ENCODE measurements at places on chromosomes 1 and 21. TPM values are rescaled to one million over a fixed set of nuclear protein-coding genes. Genes with fewer than 3 reads are reported as not detected.

- H3K27me3 ChIP-seq, result no peaks in the 10 kb centered on the region
- no peak overlapping the region for H3K4me3 ChIP-seq
- no peaks in the 10 kb centered on the region for H3K36me3 ChIP-seq
- no peaks in the 10 kb centered on the region for H3K4me1 ChIP-seq
- DNase-seq, result peak; percentile 33
Observed at GRCh38 chr21:40404396-40404800, 442.6 kb downstream of the DSCAM start.

GRCh38 chr1:154062309-154062708 is 71.7 kb downstream of the RPS27 start:
- H3K36me3 ChIP-seq, result no peaks in the 10 kb centered on the region
- no peak overlapping the region for H3K27ac ChIP-seq
- no peaks in the 10 kb centered on the region for H3K4me1 ChIP-seq
- no peak for DNase-seq
- peaks cover 2% of the 10 kb centered on the region for H3K27me3 ChIP-seq

The VHLL gene
- not detected for polyA plus RNA-seq

GRCh38 chr1:233304489-233305102 is 9.1 kb upstream of the PCNX2 start:
- H3K27me3 ChIP-seq, result no peaks in the 10 kb centered on the region
- H3K27ac ChIP-seq, result no peak overlapping the region
- no peak overlapping the region for H3K4me3 ChIP-seq
- no peaks in the 10 kb centered on the region for H3K36me3 ChIP-seq

The DNM3 gene
- polyA plus RNA-seq, result 0.99 TPM

DNA sequence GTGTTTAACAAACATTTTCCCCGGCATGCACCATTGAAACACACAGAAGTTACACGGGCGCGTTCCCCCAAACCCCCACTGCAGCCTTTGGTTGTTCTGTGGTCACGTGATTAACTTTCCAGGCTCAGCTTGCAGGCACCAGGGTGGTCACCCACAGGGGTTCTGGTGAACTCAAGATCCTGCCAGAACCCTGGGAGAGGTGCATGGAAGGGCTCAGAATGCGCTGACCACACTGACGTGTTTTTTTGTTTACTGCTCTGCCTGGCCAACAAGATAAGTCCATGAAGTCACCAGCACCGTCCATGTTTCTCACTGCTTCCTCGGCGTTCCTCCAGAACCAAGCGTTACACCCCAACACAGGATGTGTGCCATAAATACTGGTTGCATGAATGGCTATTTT is 229.5 kb upstream of the VAMP3 start:
- H3K27ac ChIP-seq, result no peak overlapping the region
- no peak for DNase-seq
- H3K4me3 ChIP-seq, result no peak overlapping the region
- H3K27me3 ChIP-seq, result no peaks in the 10 kb centered on the region
- H3K36me3 ChIP-seq, result no peaks in the 10 kb centered on the region
- no peaks in the 10 kb centered on the region for H3K4me1 ChIP-seq

- H3K36me3 ChIP-seq, result no peaks in the 10 kb centered on the region
- H3K4me3 ChIP-seq, result no peak overlapping the region
- H3K4me1 ChIP-seq, result no peaks in the 10 kb centered on the region
- H3K27ac ChIP-seq, result no peak overlapping the region
Observed at GRCh38 chr1:191575746-191576145, 582.5 kb upstream of the RGS18 start.

GRCh38 chr1:150256554-150257341 is 826 bp upstream of the CA14 start:
- H3K4me3 ChIP-seq, result no peak overlapping the region
- no peaks in the 10 kb centered on the region for H3K27me3 ChIP-seq
- no peak for DNase-seq
- H3K27ac ChIP-seq, result no peak overlapping the region
- H3K36me3 ChIP-seq, result no peaks in the 10 kb centered on the region

- H3K27me3 ChIP-seq, result no peaks in the 10 kb centered on the region
- DNase-seq, result no peak
- peaks cover 28% of the 10 kb centered on the region for H3K4me1 ChIP-seq
- H3K27ac ChIP-seq, result no peak overlapping the region
- H3K36me3 ChIP-seq, result no peaks in the 10 kb centered on the region
Observed at GRCh38 chr1:203323587-203323986, 18.3 kb downstream of the BTG2 start.

DNA sequence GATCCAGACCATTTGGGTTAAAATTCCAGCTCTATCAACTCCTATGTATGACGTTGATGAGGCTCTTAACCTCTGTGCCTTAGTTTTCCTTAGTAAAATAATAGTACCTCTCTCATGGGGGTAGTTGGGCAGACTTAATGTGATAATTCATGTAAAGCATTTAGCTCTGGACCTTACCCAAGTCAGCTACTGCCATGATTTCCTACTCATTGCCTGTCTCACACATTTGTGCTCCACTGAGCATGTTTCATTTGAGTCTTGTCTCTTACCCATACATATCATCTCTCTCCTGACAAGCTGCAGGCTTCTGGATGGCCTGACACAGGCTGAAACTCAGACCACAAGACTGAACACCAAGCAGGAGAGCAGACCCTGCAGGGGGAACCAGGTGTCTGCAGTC is 77.7 kb upstream of the ZBTB40 start:
- no peaks in the 10 kb centered on the region for H3K4me1 ChIP-seq
- H3K27ac ChIP-seq, result no peak overlapping the region
- DNase-seq, result no peak
- no peak overlapping the region for H3K4me3 ChIP-seq
- no peaks in the 10 kb centered on the region for H3K36me3 ChIP-seq
- no peaks in the 10 kb centered on the region for H3K27me3 ChIP-seq

GRCh38 chr1:21258331-21259134 is 31.7 kb downstream of the ECE1 start:
- DNase-seq, result no peak
- peaks cover 86% of the 10 kb centered on the region for H3K36me3 ChIP-seq
- H3K4me3 ChIP-seq, result no peak overlapping the region
- H3K27ac ChIP-seq, result no peak overlapping the region

GRCh38 chr1:14304381-14304865 is 294.1 kb upstream of the KAZN start:
- H3K27ac ChIP-seq, result no peak overlapping the region
- DNase-seq, result no peak
- no peaks in the 10 kb centered on the region for H3K36me3 ChIP-seq
- H3K27me3 ChIP-seq, result no peaks in the 10 kb centered on the region

DNA sequence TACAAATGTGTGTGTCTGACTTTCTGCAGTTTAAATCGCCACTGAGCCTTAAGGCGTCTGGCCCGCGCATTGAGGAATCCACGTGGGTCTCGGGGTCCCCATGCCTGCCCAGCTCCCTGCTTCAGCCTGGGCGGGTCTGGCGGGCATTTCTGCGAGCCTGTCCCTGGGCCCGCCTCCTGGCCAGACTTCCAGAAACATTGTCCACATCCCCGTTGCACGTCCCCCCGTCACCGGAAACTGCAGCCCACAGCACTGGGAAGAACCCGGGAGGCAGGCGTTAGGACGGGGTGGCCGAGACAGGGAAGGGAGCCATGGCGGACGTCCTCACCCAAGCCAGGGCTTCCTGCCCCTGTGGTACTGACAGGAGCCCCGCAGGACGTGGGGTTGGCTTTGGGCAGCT is 113.1 kb upstream of the COL6A1 start:
- H3K4me3 ChIP-seq, result no peak overlapping the region
- DNase-seq, result no peak
- no peaks in the 10 kb centered on the region for H3K27me3 ChIP-seq
- no peaks in the 10 kb centered on the region for H3K36me3 ChIP-seq
- no peak overlapping the region for H3K27ac ChIP-seq

The SPAG17 gene
- polyA plus RNA-seq, result not detected

The NOTCH2 gene
- 19.2 TPM for polyA plus RNA-seq

The ATG4C gene
- polyA plus RNA-seq, result 8.4 TPM

The PRAMEF13 gene
- polyA plus RNA-seq, result not detected

GRCh38 chr1:21340230-21340945 is 50.1 kb upstream of the ECE1 start:
- no peaks in the 10 kb centered on the region for H3K36me3 ChIP-seq
- H3K27ac ChIP-seq, result peak overlapping the region; percentile 90
- no peaks in the 10 kb centered on the region for H3K27me3 ChIP-seq
- DNase-seq, result no peak
- H3K4me1 ChIP-seq, result peaks cover 35% of the 10 kb centered on the region
- no peak overlapping the region for H3K4me3 ChIP-seq

The FMOD gene
- 0.89 TPM for polyA plus RNA-seq

The AIRE gene
- not detected for polyA plus RNA-seq

DNA sequence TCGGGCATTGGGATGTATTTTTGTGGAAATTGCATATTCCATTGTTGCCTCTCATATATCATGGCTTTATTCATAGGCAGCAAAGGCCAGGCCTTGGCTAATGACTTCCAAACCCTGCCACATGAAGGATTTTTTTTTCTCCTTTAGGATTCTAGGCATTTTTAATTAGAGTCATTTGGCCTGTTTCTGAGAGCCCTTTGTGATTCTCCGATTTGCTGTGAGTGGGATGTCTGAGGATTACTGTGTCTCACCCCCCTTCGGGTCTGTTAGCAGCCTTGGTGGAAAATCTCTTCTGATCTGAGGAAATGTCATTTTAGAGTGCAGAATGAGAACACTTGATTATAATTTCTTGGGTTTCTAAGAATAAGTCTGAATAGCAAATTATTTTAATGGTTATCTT is 253.5 kb downstream of the NTNG1 start:
- H3K36me3 ChIP-seq, result no peaks in the 10 kb centered on the region
- no peak overlapping the region for H3K27ac ChIP-seq
- H3K4me3 ChIP-seq, result no peak overlapping the region

The L1TD1 gene
- not detected for polyA plus RNA-seq

GRCh38 chr1:228289996-228290881 is 82.4 kb downstream of the OBSCN start:
- DNase-seq, result no peak
- no peaks in the 10 kb centered on the region for H3K27me3 ChIP-seq
- no peaks in the 10 kb centered on the region for H3K4me1 ChIP-seq
- no peak overlapping the region for H3K4me3 ChIP-seq

The RGS1 gene
- 31.6 TPM for polyA plus RNA-seq

GRCh38 chr1:228752675-228753265 is 17.5 kb downstream of the RHOU start:
- H3K36me3 ChIP-seq, result no peaks in the 10 kb centered on the region
- no peak overlapping the region for H3K4me3 ChIP-seq
- DNase-seq, result no peak
- H3K27ac ChIP-seq, result no peak overlapping the region
- no peaks in the 10 kb centered on the region for H3K27me3 ChIP-seq
- H3K4me1 ChIP-seq, result peaks cover 14% of the 10 kb centered on the region

The S100A16 gene
- polyA plus RNA-seq, result 389 TPM

The ADAMTSL4 gene
- polyA plus RNA-seq, result 16.1 TPM

GRCh38 chr21:35381743-35382310 is 332.7 kb upstream of the RUNX1 start:
- no peak overlapping the region for H3K4me3 ChIP-seq
- H3K4me1 ChIP-seq, result no peaks in the 10 kb centered on the region
- H3K27me3 ChIP-seq, result no peaks in the 10 kb centered on the region
- no peaks in the 10 kb centered on the region for H3K36me3 ChIP-seq
- H3K27ac ChIP-seq, result no peak overlapping the region

GRCh38 chr1:27632387-27633297 is 2.3 kb downstream of the FGR start:
- H3K4me3 ChIP-seq, result no peak overlapping the region
- peak overlapping the region; percentile 75 for H3K27ac ChIP-seq
- no peaks in the 10 kb centered on the region for H3K36me3 ChIP-seq
- no peaks in the 10 kb centered on the region for H3K27me3 ChIP-seq
- no peak for DNase-seq

The UQCRHL gene
- 3.8 TPM for polyA plus RNA-seq

GRCh38 chr1:119987112-119987511 is 82.3 kb downstream of the NOTCH2 start:
- H3K27me3 ChIP-seq, result no peaks in the 10 kb centered on the region
- H3K36me3 ChIP-seq, result no peaks in the 10 kb centered on the region
- H3K4me3 ChIP-seq, result no peak overlapping the region
- no peak for DNase-seq

DNA sequence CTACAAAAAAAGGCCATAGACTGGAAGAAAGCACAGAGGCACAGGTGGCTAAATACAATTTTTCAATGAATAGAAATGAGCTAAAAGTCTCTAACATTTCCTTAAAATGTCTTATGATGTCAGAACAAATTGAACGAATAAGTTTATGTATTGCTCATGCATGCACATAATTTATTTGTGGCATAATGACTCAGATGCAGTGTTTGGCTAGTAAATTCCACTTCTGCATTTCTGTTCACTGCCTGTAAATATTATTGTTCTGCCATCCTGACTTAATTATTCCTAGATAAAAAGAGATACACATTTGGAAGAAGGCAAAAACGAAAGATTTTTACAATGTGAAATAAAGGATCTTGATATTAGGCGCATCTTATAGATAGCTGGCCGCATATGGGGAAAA is 26.6 kb upstream of the EXO1 start:
- H3K4me1 ChIP-seq, result no peaks in the 10 kb centered on the region
- H3K36me3 ChIP-seq, result no peaks in the 10 kb centered on the region
- DNase-seq, result no peak
- H3K4me3 ChIP-seq, result no peak overlapping the region

- no peaks in the 10 kb centered on the region for H3K36me3 ChIP-seq
- no peak overlapping the region for H3K27ac ChIP-seq
- no peak overlapping the region for H3K4me3 ChIP-seq
- no peaks in the 10 kb centered on the region for H3K4me1 ChIP-seq
- no peaks in the 10 kb centered on the region for H3K27me3 ChIP-seq
Observed at GRCh38 chr1:194367121-194367520, 1180.7 kb upstream of the B3GALT2 start.

DNA sequence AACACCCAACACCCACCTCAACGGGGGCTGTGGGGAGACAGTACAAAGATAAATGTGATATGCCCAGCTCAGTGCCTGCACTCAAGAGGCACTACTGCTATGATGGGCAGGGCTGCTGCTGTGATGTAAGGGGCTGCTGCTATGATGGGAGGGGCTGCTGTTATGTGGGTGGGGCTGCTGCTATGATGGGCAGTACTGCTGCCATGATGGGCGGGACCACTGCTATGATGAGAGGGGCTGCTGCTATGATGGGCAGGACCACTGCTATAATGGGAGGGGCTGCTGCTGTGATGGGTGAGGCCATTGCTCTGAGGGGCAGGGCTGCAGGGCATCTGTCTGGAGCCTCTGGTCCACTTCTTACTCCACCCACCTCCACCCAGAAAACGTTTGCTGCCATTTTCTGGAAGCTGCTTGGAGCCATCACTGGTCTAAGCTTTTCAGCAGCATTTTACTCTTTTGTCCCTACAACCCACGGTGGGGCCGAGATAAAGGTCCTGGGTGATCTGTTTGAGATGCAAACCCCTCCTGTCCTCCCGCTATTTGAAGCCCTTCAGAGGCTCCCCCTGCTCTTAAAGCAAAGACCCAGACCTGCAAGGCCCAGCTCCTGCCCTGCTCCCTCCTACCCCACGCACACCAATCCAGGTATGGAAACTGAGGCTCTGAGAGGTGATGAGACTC is 656.9 kb downstream of the PTPRU start:
- no peak overlapping the region for H3K27ac ChIP-seq
- no peaks in the 10 kb centered on the region for H3K27me3 ChIP-seq
- no peaks in the 10 kb centered on the region for H3K36me3 ChIP-seq
- H3K4me3 ChIP-seq, result no peak overlapping the region

GRCh38 chr21:41453198-41453597 is 27.2 kb downstream of the MX1 start:
- H3K4me1 ChIP-seq, result no peaks in the 10 kb centered on the region
- H3K36me3 ChIP-seq, result peaks cover 18% of the 10 kb centered on the region
- H3K27ac ChIP-seq, result no peak overlapping the region
- no peaks in the 10 kb centered on the region for H3K27me3 ChIP-seq
- H3K4me3 ChIP-seq, result no peak overlapping the region
- no peak for DNase-seq

- H3K36me3 ChIP-seq, result no peaks in the 10 kb centered on the region
- peak; percentile 39 for DNase-seq
- no peaks in the 10 kb centered on the region for H3K4me1 ChIP-seq
- H3K27me3 ChIP-seq, result no peaks in the 10 kb centered on the region
- no peak overlapping the region for H3K4me3 ChIP-seq
Observed at GRCh38 chr1:197521118-197521739, 253.2 kb downstream of the CRB1 start.

The AUNIP gene
- polyA plus RNA-seq, result 0.67 TPM

Data from small intestine (tissue), 16 donors.